ENCODE measurements at places on chromosomes 16 and 17.

GRCh38 chr17:80260069-80260535, 550 bp upstream of the RNF213 start:
- DNase-seq = no peak

DNA sequence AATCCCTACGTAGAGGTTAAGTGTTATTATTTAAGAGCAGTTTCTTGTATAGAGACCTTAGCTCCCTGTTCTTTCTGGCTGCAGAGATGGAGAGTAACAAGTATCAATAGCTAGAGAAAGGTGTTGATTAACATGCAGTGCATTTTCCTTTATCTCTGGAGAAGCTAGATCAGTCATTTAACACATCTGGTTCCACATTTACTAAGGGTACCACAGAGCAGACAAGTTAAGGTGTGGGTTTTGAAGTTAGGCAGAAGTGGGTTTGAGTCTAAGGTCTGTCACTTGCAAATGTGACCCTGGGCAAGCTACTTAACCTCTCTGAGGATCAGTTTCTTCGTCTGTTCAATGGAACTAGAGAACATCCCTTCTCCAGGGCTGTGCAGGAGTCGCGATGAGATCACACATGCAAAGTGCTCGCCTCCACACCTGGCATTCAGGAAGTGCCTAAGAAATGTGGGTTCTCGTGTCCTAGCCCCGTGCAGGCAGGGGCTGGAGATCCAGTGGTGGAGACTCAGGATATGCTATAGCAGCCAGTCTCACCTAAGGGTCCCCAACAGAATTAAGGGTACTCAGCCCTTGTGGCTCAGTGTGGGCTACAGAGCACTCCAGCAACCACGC, 224.4 kb downstream of the XYLT1 start:
- DNase-seq = no peak

GRCh38 chr17:28682655-28683054, 20.6 kb downstream of the SUPT6H start:
- no peak for DNase-seq

DNA sequence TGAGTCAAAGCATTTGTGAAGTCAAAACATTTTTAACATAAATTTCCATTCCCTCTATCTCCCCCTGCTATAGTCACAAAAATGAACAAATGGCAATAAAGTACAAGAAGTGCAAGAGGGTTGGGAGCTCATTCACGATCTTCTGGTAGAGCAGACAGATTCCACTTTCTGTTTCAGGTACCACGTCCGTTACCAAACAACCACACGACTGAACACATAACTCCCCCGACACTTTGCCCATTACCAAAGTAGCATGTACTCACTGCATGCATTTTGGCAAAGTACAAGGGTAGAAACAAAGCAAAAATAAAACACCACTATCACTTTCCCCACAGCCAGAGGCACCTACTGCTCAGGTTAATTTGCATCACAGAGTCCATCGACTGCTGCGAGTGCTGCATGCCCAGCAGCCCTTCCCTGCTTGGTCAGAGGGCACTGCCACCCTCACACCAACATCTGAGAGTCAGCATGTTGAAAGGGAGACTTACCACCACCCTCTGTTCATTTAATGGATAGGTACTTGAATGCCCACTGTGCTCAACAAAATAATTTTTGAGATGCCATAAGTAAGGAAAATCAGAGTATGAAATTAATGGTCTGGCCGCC, 150.3 kb upstream of the AXIN2 start:
- DNase-seq = no peak

- no peak for DNase-seq
Measured at GRCh38 chr16:78211946-78212345, 112.5 kb downstream of the WWOX start.

GRCh38 chr17:41538565-41538991, 10.5 kb upstream of the KRT19 start:
- DNase-seq = no peak

DNA sequence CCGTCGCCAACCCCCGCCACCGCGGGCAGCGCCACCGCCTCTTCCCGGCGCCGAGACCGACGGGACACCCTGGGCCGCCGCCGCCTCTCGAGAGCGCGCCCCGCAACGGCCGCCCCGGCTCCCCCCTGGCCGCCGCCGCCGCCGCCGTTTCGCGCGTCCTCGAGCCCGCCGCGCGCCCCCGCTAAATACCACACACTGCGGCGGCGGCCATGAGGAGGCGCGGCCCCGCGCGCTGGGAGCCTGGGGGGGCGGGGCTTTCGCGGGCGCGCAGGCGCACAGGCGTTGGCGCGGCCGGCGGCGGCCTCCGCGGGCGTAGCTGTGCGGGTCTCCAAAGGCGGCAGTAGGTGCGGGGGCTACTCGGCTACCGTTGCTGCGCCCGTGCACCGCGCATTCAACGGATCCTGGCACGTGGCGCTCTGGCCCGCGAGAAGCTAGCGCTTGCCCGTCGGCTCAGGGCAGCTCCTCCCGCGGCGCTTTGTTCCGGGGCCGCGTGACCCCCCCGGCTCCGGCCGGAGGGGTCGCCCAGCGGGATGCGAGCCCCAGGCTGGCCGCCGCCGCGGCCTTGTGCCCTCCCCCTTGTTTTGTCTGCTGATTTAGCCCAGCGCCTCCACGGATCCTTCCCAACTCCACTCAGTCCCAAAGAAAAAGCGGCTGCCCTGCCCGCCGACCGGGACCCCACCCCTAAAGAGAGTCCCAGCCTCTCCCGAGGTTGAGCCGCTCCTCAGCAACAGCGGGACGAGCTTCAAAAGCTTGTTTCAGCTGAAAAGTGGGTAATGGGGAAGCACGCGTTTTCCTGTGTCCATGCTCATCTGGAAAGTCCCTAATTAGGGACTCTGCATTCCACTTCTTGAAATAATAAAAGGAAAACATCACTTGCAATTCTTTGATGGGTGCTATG, at the start of gene SIAH1:
TSS of gene SIAH1 (minus strand) at position 161 of the 898 bp plus-strand sequence. CDS start 22,985 bp downstream, outside the sequence.
- peak; percentile 47 for DNase-seq

GRCh38 chr16:57003439-57004386, 14.4 kb downstream of the NLRC5 start:
- no peak for DNase-seq
